Testis (tissue), 5 donors: ENCODE measurements at places on chromosomes 6 and 20. TPM values are rescaled to one million over a fixed set of nuclear protein-coding genes. Genes with fewer than 3 reads are reported as not detected.

DNA sequence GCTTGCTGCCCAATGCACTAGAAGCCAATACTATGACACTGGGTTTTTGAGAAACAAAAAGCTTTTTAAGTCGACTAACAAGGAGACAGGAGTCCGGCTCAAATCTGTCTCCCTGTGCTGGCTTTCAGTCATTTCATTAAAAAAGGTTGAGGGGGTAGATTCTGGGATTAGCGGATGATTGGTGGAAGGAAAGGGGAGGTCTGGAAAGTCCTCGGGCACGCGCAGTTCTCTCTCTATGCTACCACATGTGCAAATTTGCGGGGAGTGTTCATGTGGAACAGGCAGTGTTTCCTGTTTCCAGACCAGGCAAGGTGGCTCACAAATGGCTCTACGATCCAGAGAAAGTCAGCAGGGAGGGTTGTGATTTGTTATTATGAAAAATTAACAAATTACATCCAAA, 89.1 kb upstream of the TOX2 start:
- no peaks in the 10 kb centered on the region for H3K27me3 ChIP-seq
- H3K36me3 ChIP-seq = no peaks in the 10 kb centered on the region
- H3K27ac ChIP-seq = no peak overlapping the region
- H3K4me1 ChIP-seq = no peaks in the 10 kb centered on the region

- H3K27ac ChIP-seq = no peak overlapping the region
- no peaks in the 10 kb centered on the region for H3K4me1 ChIP-seq
- H3K27me3 ChIP-seq = no peaks in the 10 kb centered on the region
- H3K36me3 ChIP-seq = no peaks in the 10 kb centered on the region
Measured at GRCh38 chr6:17881085-17881858, 106.2 kb downstream of the KIF13A start.

- peak; percentile 90 for DNase-seq
- H3K36me3 ChIP-seq = no peaks in the 10 kb centered on the region
- no peak overlapping the region for H3K4me3 ChIP-seq
- H3K27ac ChIP-seq = no peak overlapping the region
- H3K4me1 ChIP-seq = peaks cover 8% of the 10 kb centered on the region
Measured at GRCh38 chr20:3080939-3081388, 3.6 kb downstream of the AVP start.

- no peak overlapping the region for H3K4me3 ChIP-seq
- no peaks in the 10 kb centered on the region for H3K36me3 ChIP-seq
- no peaks in the 10 kb centered on the region for H3K27me3 ChIP-seq
- no peaks in the 10 kb centered on the region for H3K4me1 ChIP-seq
Measured at GRCh38 chr6:163122365-163122764, 292.2 kb upstream of the QKI start.

DNA sequence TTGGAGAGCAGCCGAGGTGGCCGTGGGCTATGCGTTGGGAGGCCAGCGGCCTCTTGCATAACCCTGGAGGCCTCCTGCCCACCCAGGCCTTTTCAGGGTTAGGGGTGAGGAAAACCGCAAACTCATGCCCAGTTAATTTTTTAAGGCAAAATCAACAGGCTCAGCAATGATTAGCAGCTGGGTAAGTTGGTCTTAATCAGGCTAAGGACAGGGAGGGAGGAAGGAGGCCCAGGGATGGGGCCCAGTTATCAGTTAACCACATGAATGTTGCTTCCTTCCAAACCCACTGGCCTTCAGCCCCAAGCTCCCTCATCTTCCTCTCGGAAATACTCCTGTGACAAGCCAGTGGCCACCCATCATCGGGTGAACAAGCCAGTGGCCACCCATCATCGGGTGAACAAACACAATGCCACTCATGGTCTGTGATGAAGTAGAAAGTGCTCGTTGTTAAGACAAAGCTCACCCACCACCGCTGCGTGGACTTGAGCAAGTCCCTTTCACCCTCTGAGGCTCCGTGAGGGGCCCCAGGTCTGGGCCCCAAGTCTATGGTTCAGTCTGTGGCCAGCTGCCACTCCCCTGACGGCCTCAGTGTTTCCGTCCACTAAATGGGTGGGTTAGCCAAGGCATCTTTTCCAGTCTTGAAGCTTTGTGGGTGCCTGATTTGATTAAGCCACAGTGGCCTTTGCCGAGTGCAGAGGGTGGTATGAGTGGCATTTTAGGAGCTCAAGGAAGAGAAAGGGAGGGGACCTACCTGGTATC, 39.4 kb downstream of the HNF4A start:
- H3K4me3 ChIP-seq = no peak overlapping the region
- H3K4me1 ChIP-seq = peaks cover 13% of the 10 kb centered on the region
- no peak overlapping the region for H3K27ac ChIP-seq
- DNase-seq = no peak

Gene KHDC1
- 4.8 TPM for total RNA-seq

DNA sequence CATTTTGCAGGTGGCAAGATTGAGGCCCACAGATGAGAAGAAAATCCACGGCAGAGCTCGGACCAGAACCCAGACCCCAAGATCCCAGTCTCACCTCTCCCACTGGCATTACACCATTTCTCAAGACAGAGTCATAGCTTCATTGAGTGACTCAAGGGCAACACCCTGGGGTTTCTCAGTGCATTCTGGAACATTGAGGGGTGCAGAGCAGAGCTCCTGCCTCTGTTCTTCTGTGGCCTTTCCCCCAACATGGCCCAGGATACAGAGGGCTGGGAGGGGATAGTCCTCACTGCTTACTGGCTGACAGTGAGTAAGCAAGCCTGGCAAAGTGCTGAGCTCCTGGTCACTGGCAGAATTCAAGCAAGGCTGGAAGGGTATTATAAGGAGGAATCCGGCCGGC, 74.0 kb downstream of the MDGA1 start:
- H3K27ac ChIP-seq = no peak overlapping the region
- H3K27me3 ChIP-seq = no peaks in the 10 kb centered on the region
- H3K36me3 ChIP-seq = no peaks in the 10 kb centered on the region
- DNase-seq = no peak

DNA sequence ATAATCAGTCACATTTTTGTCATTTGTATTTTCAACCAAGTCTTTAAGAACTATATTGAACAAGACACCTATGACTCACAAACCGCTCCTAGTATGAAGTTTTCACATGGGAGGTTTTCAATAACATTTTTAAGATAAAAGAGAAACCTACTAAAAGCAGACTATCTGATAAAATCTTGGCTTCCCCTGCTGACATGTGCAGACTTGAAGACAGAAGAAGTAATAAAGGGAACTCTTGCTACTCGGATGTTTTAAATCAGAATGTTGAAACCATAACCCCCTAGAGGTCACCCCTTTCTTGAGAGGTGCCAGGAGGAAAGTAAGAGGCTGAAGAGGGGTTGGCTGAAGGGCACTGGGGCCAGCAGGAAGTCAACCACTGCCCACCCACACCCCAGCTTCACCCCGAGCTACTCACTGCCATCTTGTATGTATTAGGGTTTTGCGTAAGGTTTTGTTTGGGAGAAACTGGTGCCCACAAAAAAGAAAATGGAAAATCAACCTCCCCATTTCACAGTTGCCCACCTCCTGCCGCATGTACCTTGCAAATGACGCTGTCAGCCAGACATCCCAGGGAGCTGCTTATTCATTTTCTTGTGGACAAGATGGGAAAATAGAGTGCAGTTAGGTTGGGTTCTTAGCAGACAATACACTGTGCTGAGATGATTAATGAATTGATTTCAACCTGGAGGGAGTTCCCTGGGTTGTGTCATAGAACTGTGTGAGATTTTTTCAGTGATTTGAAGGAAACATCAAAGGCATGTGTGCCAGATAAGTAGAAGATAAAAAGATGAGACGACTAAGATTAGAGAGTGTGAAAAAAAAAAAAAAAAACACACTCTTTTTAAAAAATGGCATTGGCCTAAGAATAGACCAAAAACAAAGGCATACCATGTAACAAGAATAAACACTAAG, 83.2 kb upstream of the TAB2 start:
- no peak overlapping the region for H3K4me3 ChIP-seq
- H3K36me3 ChIP-seq = no peaks in the 10 kb centered on the region
- no peak overlapping the region for H3K27ac ChIP-seq
- no peak for DNase-seq

Gene SLC24A3
- total RNA-seq = 3.8 TPM

- peak; percentile 85 for DNase-seq
- H3K27me3 ChIP-seq = no peaks in the 10 kb centered on the region
- H3K27ac ChIP-seq = no peak overlapping the region
- no peak overlapping the region for H3K4me3 ChIP-seq
- H3K4me1 ChIP-seq = no peaks in the 10 kb centered on the region
Measured at GRCh38 chr6:72411872-72412708, 209.8 kb upstream of the KCNQ5 start.

DNA sequence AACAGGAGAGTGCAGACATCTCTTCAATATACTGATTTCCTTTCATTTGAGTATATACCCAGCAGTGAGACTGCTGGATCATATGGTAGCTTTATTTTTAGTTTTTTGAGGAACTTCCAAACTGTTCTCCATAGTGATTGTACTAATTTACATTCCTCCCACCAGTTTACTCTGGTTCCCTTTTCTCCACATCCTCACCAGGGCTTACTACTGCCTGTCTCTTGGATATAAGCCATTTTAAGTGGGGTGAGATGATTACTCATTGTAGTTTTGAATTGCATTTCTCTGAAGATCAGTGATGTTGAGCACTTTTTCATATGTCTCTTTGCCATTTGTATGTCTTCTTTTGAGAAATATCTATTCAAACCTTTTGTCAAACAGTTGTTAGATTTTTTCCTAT, 64.9 kb upstream of the HMGCLL1 start:
- H3K36me3 ChIP-seq = no peaks in the 10 kb centered on the region
- no peak overlapping the region for H3K27ac ChIP-seq
- H3K27me3 ChIP-seq = no peaks in the 10 kb centered on the region
- H3K4me3 ChIP-seq = no peak overlapping the region

Gene SFTA2
- not detected for total RNA-seq

GRCh38 chr20:53940907-53941545, 129.4 kb downstream of the BCAS1 start:
- H3K27me3 ChIP-seq = no peaks in the 10 kb centered on the region
- H3K27ac ChIP-seq = peak overlapping the region; percentile 37
- no peak for DNase-seq
- no peaks in the 10 kb centered on the region for H3K36me3 ChIP-seq
- no peak overlapping the region for H3K4me3 ChIP-seq
- H3K4me1 ChIP-seq = peaks cover 11% of the 10 kb centered on the region

GRCh38 chr6:31113861-31114540, 599 bp upstream of the PSORS1C1 start:
- no peaks in the 10 kb centered on the region for H3K36me3 ChIP-seq
- no peaks in the 10 kb centered on the region for H3K27me3 ChIP-seq
- no peak for DNase-seq

- no peak overlapping the region for H3K27ac ChIP-seq
- H3K4me3 ChIP-seq = no peak overlapping the region
Measured at GRCh38 chr6:44430326-44430725, 42.8 kb downstream of the CDC5L start.

DNA sequence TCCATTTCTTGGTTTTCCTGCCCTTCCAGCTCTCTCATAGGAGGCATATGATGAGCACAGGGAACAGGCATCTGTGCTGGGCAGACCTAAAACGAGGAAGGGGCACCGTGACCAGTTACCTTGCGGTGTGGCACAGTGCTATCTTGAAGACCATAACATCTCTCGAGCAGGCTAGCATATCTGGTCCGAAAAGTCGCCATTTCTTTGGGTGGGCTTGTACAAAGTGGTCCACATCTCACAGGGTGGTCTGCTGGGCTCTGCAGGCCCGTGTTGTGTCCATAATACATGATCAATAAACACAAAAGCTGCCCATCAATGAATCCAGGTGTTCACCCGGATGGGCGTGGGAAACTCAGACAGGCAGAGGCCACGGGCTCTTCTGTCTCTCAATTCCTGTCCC, 115.7 kb downstream of the PHACTR3 start:
- no peaks in the 10 kb centered on the region for H3K36me3 ChIP-seq
- no peaks in the 10 kb centered on the region for H3K4me1 ChIP-seq
- H3K4me3 ChIP-seq = no peak overlapping the region

DNA sequence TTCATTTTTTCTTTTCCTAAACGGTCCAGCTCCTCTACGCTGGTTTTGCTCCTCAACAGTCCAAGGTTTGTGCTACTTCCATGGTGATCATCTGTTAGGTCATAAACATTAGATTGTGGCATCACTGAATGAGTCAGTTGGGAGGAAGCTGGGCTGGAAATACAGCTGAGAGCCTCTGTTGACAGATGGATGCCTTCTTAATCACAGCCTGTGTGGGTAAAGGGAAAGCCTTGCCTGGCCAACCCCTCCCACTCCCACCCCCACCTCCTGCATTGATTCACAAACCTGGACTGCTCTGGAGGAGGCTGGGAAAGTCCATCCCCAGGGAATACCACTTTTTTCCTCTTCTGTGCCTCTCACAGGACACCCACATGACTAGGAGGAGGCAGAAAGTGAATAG, 180.6 kb upstream of the CCN2 start:
- no peak overlapping the region for H3K27ac ChIP-seq
- no peaks in the 10 kb centered on the region for H3K36me3 ChIP-seq
- H3K4me3 ChIP-seq = no peak overlapping the region
- no peak for DNase-seq

GRCh38 chr6:105227295-105227767, 47.5 kb upstream of the POPDC3 start:
- H3K27me3 ChIP-seq = no peaks in the 10 kb centered on the region
- no peak overlapping the region for H3K4me3 ChIP-seq
- no peak for DNase-seq

Gene ADTRP
- 21.3 TPM for total RNA-seq

DNA sequence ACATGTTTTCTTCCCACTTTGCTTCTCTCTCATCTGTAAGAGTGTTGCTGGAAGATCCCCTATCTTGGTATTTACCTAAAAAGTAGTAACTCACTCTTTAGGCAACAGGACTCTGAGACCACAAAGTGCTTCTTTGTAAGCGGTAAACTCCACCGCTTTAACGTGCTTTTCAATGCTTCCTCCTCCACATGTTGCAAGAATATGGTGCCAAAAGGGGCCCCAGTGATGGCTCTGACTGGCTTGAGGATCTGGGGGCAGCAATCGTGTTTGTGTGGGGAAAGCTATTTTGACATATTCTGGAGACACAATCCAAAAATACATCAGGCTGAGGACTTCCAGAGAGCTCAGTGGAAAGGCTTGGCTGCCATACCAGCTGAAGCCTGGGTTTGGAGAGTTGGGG, 12.4 kb upstream of the CPNE5 start:
- no peak for DNase-seq
- no peak overlapping the region for H3K4me3 ChIP-seq
- H3K4me1 ChIP-seq = peaks cover 51% of the 10 kb centered on the region
- no peaks in the 10 kb centered on the region for H3K27me3 ChIP-seq
- no peaks in the 10 kb centered on the region for H3K36me3 ChIP-seq
